T1000 (cell line): ENCODE measurements at places on chromosomes 4 and X.

DNA sequence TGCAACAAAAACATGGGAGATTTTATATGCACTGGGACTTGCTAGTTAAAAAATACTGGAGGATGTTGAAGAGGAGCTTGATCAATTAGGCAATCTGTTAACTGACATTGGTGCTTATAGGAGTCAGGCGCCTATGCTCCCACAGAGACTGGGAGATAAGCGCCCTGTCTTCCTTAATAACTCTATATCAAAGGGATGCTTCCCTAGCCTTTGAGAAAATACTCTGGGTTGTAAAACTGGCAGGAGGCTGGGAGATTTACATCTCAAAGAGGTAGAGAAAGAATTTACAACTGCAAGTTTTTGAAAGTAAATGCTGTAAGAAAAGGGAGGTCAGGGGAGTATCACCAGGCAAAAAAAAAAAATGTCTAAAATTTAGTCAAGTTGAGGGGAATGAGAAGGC lies 325.4 kb downstream of the PCDH10 start:
- DNase-seq, result no peak

- DNase-seq, result no peak
These were observed 64.9 kb upstream of the CAMK2D start for GRCh38 chr4:113826421-113826820.

DNA sequence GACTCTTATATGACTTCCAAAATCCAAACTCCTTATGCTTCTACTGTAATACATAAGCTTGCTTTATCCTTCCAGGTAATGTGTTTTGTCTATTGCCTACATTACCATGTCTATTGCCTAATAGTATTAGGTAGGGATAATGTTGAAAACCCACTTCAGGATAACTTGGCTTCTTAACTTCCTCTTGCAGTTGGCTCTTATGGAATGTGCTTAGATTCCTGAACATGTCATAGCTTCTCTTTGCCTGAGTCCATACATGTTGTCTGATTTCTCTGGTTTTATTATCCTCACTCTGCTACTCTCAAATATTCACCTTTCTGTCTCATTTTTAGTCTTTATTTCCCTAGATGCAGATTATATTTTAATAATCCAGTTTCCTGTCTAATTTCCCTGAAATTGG lies 599.9 kb downstream of the IL15 start:
- no peak for DNase-seq

DNA sequence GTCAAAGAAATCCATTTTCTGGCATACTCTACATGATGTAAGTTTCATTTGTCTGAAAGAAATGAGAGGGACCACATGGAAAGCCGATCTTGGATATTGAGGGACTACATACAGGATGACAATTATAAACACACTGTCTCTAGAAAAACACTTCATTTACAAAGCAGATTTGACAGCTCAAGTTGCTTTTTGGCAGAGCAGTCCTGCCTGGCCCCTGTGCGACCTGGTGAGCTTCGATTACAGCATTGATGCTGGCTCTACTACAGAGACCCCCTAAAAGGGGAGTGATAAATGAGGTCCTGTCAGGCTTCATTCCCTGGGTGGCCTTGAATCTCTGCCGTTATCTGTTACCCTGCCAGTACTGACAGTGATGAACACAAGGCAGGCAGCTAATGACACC lies 215.2 kb upstream of the NOCT start:
- no peak for DNase-seq

GRCh38 chr4:149754526-149754925 lies 61.1 kb downstream of the IQCM start:
- no peak for DNase-seq

GRCh38 chr4:180538384-180539057 lies 1704.7 kb upstream of the TENM3 start:
- DNase-seq, result no peak

GRCh38 chr4:40305328-40306170 lies 29.6 kb upstream of the CHRNA9 start:
- no peak for DNase-seq

DNA sequence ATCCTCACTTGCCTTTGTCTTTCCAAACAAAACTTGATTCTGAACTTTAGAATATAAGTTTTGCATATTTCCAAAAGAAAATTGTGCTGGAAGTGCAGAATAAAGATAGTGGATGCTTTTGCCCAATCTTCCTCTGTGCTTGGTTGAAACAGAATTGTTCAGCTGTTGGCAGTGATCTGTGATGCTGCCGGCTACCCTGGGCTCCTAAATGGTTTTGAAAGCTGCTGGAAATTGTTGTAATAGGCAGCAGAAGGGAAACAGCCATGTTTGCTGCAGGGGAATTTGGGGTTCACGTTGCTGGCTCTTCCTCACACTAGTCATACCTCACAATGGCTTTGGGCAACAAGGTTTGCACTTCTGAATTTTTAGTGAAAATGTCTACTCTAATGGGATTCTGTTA lies 398.0 kb downstream of the RAPGEF2 start:
- DNase-seq, result no peak

GRCh38 chrX:37776283-37776986 lies 3.4 kb upstream of the CYBB start:
- no peak for DNase-seq

DNA sequence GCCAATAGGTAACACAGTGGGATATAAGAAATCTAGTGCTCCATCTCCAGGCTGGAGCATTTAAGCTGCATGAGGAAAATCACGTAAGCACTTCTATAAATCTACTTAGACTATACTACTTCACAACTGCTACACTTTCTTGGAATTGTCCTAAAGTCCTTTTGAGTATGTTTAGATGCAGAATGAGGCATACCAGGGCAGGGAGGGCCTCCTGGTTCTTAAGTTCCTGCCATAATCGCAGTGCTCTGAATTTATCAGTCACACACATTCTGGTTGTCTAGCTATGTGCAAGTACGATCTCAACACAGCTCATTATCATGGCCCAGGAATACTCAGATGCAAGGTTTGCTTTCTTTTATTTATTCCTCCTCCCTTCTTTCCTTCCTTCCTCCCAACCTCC lies 130.3 kb downstream of the GUCY2F start:
- DNase-seq, result no peak

- no peak for DNase-seq
These were observed 35.6 kb downstream of the STEEP1 start for GRCh38 chrX:119529345-119530276.

GRCh38 chr4:176971576-176972115 lies 178.9 kb upstream of the VEGFC start:
- no peak for DNase-seq

DNA sequence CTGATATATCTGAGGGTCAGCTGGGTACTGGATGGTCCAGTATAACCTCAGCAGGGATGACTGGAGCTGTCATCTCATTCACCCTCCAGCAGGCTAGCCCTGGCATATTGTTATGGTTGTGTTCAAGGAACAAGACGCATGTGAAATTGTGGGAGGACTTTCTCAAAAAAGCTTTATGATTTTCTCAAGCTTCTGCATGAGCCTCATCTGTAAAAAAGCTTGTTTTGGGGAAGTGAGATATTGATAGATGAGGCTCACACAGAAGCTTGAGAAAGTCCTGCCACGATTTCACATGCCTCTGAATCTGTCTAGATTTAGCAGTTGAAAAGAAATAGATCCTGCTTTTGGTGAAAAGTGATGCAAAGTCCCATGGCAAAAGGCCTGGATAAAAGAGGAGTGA lies 93.4 kb downstream of the SPCS3 start:
- DNase-seq, result no peak

- no peak for DNase-seq
These were observed 37.0 kb upstream of the UGT8 start for GRCh38 chr4:114561590-114561989.

GRCh38 chr4:157220371-157220881 lies at the start of gene GRIA2:
Gene GRIA2, plus strand, starts transcription at chr4:157220728. Its CDS starts 315 bp downstream, at chr4:157221043.
- peak; percentile 41 for DNase-seq

DNA sequence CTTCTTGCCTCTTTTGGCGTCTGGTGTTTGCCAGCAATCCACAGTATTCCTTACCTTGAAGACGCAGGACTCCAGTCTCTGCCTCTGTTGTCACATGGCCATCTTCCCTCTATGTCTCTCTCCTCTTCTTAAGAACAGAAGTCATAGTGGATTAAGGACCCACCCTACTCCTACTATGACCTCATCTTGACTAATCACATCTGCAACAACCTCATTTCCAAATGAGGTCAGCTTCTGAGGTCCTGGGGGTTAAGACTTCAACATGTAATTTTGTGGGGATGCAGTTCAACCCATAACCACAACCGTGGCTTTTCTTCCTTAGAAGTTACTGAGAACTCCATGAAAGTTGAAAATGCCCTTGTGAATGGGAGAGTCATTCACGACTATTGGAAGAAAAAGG lies 23.3 kb downstream of the TLR8 start:
- no peak for DNase-seq

GRCh38 chr4:8478801-8479744 lies 38.5 kb downstream of the TRMT44 start:
- DNase-seq, result no peak

DNA sequence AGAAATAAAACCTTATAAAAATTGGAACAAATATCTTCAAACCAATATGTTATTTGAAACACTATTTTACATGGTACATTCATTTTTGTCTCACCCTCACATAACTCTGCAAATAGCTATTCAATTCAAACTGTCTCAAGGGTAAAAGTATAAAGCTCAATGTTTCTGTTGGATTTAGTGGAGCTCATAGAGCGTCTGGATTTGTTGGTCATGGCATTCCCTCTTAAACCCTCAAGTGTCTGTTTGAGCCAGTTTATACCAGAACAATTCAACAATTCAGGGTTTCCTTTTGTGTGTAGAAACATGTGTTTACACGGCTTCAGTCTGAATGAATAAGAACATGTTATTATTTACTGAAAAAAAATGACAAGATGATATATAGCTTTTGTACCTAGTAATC lies 161.6 kb downstream of the PCDH18 start:
- DNase-seq, result no peak

DNA sequence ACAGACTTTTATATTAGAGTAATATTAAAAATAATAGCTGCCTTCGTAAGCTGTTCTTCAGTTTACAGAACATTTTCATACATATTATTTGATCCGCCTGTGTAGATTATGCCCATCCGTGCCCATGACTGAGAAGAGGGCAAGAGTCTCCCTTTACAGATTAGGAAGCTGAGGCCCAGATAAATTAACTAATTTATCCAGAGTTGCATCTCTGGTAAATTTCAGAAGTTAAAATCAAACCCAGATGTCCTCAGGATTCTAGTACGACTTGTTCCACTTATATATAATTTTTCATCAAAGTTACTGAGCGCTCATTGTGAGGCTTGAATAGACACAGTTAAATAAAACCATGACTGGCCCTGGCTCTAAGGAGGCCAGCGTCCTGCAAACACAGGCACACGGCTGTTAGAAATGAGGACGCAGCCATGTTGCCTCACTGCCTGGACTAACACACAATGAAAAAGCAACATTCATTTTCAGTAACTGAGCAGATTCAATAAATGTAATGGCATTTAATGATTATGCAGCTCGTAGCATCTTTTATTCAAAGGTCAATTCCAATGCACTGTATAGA lies 148.0 kb downstream of the TENM3 start:
- DNase-seq, result no peak

- DNase-seq, result no peak
These were observed 409.2 kb upstream of the FGF13 start for GRCh38 chrX:139120760-139121159.

DNA sequence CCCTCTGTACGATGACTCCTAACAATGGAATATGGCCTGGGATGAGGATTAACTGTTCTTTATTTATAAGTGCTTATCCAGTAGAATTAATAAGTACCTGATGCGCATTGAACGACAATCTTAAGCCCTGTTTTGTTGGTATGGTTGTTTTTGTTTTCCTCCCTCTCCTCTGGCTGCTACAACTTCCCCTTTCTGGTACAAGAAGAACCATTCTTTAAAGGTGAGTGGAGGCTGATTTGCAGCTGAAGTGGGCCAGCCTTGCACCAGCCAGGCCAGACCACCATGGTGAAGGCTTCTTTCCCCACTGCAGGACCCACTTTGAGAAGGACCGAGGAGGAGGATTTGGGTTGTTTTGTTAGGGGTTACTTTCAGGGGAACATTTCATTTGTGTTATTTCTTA lies 113.3 kb downstream of the PARM1 start:
- DNase-seq, result no peak

GRCh38 chrX:80799584-80799983 lies 10.1 kb downstream of the BRWD3 start:
- DNase-seq, result no peak

DNA sequence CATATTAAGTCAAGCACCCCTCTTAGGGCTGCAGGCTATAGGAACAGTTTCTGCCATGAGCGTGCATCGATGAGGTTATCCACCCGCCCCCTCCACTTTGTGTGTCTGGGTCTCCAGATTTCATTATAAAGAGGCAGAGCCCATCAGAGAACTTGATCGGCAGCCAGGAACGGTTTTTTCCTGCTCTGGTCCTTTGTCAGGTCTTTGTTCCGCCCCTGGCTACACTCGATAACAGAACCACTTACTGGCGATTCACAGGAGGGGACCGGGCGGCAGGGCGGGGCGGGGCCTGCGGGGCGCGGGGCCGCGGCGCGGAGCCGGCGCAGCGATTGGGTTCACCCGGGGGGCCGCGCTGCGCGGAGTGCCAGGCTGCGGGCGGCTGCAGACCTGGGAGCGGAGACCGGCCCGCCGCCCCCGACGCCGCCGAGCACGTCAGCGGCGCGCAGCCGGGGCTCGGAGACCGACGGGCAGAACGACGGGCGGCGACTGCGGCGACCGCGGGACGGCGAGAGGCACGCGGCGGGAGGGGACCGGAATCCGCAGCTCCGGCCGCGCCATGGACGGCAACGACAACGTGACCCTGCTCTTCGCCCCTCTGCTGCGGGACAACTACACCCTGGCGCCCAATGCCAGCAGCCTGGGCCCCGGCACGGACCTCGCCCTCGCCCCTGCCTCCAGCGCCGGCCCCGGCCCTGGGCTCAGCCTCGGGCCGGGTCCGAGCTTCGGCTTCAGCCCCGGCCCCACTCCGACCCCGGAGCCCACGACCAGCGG lies at the start of gene SLC10A4:
TSS of gene SLC10A4 (plus strand) at position 338 of the 771 bp plus-strand sequence. CDS start at position 557, 219 bp downstream.
- peak; percentile 62 for DNase-seq
